ENCODE measurements at places on chromosomes 7 and 10.

- no peak for DNase-seq
These were observed 116.3 kb upstream of the SHH start for GRCh38 chr7:155928583-155928982.

DNA sequence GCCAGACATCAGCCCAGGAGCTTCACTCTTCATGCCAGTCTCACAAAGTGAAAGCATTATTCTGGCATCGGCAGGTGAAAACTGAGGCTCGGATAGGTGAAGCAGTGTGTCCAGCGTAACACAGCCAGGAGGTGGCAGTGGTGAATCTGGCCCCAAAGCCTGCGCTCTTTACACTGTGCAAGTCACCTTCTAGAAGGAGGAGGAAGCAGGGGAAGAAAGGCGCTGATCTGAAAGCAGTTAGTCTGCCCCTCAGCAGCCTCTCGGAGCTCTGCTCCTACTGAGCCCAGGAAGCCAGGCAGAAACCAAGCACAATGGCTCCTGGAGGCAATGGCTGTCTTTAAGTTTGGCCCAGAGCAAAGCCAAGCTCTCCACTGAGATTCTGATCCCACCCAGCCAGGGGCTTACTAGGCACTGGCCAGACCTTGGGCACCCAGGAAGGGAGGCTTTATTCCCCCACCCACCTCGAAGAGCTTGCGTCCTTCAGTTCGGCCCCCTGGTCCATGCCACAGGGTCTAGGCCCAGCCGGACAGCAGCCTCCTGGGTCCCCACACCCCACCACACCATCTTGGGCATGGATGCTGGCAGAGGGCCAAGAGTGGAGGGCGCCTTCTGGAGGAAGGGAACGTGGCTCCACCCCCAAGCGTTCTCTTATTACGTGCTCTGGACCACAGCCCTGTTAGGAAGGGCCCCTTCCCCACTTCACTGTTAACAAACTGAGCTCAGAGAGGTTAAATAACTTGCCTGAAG, 104.5 kb downstream of the GRID1 start:
- DNase-seq: peak; percentile 43

- DNase-seq: no peak
These were observed 21.7 kb downstream of the KLHDC10 start for GRCh38 chr7:130091999-130092398.

GRCh38 chr7:17690030-17690429, 250.3 kb downstream of the SNX13 start:
- DNase-seq: no peak

DNA sequence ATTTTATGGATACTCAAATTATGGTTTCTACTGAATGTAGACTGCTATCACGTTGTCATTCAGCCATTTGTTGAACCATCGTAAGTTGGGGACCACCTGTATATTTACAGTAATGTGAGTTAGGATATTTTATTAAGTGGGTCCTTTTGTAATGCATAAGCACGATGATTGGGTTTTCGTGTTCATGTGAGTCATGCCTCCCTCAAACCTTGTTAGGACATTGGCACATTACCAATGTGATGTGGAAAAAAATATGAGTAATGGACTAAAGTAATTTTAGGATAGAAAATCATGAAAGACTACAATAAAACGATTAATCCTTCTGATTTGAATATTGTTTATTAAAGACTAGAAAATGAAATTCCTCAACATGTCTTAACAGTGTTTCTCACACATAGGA, 8.7 kb downstream of the SMC3 start:
- DNase-seq: no peak

DNA sequence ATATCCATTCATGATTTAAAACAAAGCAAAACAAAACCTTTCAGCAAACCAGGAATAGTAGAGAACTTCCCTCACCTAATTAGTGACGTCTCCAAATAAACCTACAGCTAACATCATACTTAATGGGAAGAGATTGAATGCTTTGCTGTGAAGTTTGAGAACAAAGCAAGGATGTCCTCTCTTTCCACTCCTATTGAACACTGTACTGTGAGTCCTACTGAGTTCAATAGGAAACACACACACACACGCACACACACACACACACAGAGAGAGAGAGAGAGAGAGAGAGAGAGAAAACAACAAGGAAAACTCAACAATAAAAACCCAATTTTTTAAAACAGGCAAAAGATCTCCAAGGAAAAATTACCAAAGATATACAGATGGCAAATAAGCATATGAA, 32.3 kb downstream of the PODXL start:
- no peak for DNase-seq

GRCh38 chr10:90213346-90213745, 512.0 kb downstream of the KIF20B start:
- no peak for DNase-seq

DNA sequence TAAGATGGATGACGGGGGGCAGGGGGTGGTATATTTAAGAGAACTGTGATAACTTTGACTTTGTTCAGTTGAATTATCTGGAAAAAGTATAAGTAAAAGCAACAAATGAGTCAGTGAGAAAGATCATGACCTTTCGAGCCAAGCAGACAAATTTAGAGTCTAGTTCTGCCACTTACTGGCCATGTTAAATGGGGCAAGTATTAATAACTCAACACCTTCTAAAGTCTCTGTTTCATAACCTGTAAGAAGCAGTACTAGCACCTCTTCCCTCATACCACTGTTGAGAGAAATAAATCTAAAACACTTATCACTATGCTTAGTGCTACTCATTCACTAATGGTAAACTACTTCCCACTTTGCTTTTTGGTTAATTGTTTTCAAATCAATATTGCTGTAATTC, 604.4 kb upstream of the LRRN3 start:
- DNase-seq: no peak

GRCh38 chr10:17963431-17963830, 11.7 kb downstream of the SLC39A12 start:
- DNase-seq: no peak

- DNase-seq: no peak
These were observed 132.3 kb downstream of the PLXNA4 start for GRCh38 chr7:132443761-132444520.

DNA sequence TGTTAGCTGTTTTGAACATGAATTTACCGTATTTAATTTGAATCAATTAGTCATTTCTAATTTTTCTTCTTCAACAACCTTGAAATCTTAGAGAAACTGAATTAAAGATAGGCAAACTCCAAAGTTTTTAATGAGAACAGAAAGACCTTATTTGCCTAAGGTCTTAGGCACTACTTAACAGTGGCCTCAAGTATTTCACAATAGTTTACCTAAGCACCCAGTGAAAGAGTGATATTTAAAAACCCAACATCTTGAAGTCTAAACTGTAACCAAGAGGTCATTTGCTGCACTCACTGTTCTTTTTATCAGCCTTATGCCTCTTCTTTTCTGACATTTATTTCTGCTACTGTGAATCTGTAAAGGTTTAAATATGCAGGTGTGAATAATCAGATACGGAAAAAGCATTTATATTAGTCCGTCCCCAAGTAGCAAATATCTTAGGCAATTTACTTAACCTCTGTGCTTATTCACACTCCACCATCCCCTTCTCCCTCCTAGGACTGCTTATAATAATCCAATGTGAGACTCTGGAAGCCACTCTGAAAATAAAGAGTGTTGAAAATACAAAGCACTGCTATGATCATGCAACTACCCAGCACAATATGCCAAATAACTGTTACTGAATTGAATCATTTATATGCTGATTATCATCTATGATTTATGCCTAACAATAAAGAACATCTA, 105.7 kb downstream of the ELAPOR2 start:
- DNase-seq: no peak

GRCh38 chr7:114689406-114689805, 232.5 kb upstream of the MDFIC start:
- no peak for DNase-seq

DNA sequence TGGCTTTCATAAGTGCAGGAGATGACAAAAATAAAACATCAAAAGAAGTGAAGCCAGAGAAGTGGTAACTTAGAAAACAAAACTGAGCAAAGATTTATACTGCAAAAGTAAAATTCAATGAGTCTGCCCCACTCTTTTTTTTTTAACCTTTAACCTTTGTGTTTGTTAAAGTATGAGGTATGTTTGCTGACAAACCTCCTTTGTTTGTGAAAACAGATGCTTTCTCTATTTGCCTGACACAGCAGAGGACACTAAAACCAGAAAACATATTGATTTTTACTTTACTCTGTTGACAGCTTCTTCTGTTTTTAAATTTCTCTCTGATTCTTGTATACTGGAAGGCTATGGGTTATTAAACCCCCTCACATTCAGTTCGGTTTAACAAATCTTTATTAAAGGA, 57.6 kb downstream of the SGMS1 start:
- no peak for DNase-seq

DNA sequence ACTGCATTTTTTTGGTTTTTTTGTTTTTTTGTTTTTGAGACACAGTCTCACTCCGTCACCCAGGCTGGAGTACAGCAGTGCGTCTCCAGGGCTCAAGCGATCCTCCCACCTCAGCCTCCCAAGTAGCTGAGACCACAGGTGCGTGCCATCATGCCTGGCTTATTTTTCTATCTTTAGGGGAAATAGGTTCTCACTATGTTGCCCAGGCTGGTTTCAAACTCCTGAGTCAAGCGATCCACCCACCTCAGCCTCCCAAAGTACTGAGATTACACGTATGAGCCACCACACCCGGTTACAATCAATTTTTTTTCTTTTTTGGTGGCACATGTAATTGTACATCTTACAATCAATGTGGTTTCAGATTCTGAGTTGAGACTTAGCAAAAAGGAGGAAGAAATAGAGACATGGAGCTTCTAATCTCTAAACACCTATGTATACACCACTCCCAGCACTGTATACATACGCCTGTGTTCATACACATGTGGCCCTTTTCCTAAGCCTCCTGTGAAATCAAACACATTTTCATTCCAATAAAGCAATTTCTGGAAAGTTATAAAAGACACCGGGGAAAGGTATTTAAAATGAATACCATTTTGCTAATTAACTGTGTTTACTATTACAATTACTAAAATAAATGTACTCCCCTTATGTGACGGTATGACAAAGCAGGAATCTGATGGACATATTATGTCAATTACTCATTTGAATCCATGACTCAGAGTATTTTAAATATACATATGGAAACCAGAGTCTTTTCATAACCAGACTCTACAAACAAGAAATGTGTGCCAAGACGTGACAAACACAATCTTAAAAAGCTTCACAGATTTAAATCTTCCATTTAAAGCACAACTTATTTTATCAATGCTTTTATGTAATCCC, 40.9 kb downstream of the SMURF1 start:
- no peak for DNase-seq

DNA sequence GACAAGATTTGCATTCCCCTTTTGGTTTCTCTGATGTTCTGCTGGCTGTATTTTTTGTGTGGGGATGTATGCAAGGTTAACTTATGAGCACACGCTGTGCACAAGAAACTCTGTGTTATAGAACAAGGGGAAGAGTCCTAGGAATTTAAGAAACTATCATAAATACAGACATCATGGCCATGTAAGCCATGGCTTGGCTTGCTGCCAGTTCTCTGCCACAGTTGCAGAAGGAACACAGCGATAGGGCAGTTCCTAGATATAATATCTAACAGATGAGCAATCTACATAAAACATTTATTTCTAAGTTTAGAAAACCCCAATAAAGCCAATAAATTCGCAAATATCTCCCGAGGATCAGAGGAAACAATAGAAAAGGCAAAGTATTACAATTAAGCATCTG, 153.3 kb downstream of the LRRTM3 start:
- peak; percentile 10 for DNase-seq

DNA sequence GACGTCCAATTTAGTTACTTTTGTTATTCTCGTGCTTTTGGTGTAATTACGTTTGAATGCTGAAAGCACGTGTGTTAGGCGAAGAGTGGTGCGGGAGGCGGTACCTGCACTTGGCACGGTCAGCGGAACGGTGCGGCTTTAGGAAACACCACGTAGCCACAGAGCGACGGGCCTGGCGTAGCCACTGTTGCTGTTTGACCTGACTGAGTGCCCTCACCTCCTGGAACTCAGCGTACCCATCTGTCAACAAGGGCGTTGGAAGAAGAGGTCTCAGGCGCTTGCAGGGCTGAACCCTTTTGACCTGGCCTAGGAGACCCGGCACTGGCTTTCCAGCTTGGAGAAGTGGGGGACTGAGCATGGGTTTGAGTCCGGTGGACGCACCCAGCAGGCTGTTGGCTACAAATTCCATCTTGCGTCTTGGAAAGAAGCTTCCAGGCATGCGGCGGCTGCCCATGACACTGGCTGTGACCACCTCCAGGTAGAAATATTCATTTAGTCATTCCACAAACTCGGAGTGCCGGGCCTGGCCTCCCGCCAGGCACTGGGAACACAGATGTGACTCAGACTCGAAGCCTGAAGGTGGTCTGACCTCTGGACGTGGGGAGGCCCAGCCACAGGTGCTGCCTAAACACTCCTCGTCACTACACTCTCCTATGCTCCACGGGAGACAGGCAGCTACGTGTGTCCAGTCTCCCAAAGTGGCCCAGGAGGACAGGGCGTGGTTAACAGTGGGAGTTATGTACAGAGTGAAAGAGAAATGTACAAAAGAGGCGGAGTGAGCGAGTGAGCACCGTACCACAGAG, 22.2 kb downstream of the FAM20C start:
- no peak for DNase-seq

DNA sequence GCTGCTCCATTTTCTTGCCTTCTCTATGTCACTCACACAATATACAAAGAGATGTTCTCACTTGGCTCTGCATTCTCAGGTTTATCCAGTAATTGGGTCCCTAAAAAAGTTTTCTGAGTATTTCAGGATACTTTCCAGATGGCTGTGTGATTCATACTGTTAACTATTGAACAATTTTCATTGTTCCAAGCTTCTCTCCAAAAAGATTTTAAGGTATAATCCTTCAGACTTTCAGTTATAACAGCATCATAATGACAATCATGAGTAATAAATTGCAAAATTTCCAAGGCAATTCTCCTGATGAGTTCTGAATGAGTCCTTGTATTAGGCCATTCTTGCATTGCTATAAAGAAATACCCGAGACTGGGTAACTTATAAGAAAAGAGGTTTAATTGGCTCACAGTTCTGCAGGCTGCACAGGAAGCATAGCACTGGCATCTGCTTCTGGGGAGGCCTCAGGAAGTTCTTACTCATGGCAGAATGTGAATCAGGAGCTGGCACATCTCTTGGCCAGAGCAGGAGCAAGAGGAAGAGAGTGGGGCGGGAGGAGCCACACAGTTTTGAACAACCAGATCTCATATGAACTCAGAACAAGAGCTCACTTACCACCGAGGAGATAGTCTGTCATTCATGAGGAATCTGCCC, 148.1 kb downstream of the SLC16A9 start:
- no peak for DNase-seq

DNA sequence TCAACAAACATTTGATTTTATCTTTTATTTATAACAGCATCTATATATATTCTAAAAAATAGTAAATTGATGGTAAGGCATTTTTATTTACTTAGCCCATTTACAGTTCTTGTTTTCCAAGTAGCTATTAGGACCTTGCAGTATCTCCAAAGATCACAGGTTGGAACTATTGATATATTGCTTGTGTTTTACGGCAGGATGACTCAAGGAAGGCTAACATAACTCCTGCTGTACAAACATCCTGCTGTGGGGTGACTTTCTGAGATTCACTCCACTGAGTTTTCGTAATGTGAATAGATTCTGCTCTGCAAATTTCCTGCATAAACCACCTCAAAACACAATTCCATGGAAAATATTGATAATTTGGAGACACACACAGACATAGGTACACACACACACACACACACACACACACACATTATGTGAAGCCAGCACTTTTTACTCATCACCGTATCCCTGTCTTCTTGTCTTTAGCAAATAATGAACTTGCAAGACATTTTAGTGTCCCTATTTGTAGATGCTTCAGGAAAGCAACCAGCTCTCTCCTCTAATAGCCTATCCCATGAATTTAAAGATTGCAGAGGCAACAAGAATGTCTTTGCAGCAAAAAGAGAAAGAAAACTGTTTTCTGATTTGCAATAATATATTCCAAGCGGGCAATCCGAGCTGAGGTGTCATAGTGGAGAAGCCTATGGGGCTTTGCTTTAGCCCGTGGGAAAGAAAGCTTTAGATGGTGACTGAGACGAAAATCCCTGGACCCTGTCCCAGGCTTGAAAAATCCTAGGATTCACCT, 722 bp downstream of the AGR2 start:
- DNase-seq: no peak
